ENCODE measurements at places on chromosomes 7 and 10. TPM values are rescaled to one million over a fixed set of nuclear protein-coding genes. Genes with fewer than 3 reads are reported as not detected.

Gene LANCL2
- 22.4 TPM for total RNA-seq

DNA sequence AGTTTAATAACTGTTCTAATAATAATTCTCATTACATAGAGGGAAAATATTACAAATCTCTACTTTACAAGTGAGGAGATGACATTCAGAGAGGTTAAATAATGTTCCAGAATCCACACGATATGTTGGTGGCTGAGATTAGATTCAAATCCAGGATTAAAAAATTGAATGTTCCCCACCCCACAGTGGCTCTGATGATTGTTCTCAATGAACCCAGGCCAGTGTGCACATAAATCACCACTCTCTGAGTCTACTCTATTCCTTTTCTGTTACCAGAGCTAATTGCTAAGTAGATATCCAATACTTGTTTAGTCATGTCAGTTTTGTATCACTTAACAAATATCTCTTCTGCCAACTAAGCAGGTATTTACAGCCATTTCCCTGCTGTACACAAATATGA, 281.0 kb downstream of the ABCA13 start:
- DNase-seq, result no peak

- no peak for DNase-seq
Measured at GRCh38 chr7:105680505-105681187, 99.4 kb upstream of the EFCAB10 start.

- DNase-seq, result no peak
Measured at GRCh38 chr10:109721453-109722064, 201.8 kb downstream of the XPNPEP1 start.

Gene EIF4H
- total RNA-seq, result 238 TPM

Gene PDZD7
- 0.66 TPM for total RNA-seq

GRCh38 chr7:151891753-151892152, 14.8 kb upstream of the PRKAG2 start:
- DNase-seq, result no peak

DNA sequence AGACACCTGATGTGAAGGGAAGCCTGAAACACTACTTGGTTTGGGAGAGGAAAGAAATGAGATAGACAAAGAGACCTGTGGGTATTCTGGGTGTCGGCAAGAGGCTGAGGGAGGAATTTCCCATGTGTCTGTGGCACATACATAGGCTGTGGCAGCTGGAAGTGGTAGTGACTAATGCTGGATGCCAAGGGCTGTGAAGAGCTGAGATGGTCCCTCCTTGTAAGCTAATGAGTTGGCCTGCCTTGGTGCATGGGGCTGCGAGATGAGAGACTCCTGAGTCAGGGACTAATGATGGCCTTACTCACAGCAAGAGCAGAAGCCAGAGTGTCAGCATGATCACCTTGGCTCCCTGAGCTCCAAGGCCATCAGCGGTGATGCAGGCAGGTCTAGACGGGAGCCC, 119.0 kb upstream of the EEPD1 start:
- no peak for DNase-seq

DNA sequence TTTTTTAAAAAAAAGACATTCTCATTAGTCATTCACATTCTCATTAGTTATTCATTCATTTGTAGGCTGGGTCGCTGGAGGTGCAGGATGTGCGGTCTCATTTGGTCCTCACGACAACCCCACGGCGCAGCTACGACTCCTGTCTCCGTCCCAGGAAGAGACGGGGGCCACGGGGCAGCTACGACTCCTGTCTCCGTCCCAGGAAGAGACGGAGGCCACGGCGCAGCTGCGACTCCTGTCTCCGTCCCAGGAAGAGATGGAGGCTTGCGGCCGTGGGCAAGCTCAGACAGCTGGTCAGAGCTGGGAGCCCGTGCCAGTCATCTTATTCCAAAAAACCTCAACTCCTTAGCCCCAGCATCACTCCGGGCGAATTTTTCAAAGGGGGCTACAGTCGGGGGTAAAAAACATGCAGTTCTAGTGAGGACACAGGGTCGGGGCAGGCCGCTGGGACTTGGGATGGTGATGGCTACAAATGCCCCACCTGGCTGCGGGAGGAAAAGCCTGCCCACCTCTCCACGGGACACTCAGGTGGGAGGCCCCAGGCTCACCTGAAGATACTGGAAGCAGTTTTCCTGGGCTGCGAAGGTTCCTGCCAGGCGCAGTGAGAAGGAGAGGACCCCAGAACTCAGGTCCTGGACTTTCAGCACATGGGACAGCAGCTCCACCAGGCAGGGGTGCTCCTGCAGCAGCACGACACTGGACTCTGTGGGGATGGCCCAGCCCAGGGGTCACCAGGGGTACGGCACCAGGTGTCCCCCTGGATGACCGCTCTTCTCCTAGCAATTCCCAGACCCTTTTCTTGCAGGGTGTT, 8.3 kb downstream of the BRAT1 start:
- DNase-seq, result no peak

DNA sequence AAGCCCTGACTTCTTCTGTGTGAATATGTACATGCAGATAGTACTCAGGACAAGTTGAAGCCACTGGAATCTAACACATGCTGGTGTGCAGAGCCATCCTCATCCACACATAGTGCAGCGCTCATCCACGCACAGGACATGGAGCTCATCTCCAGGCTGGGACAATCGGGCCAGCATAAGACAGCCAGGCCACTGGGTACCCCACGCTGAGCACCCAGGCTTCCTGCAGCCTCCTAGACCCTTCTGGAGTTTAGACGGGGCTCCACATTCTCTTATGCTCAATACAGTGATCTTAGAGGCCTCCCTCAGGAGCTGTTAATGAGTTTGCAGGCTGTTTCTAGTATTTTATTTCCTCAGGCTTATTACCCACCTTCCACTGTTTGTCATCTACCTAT, 238.9 kb downstream of the TNS3 start:
- DNase-seq, result peak; percentile 3

DNA sequence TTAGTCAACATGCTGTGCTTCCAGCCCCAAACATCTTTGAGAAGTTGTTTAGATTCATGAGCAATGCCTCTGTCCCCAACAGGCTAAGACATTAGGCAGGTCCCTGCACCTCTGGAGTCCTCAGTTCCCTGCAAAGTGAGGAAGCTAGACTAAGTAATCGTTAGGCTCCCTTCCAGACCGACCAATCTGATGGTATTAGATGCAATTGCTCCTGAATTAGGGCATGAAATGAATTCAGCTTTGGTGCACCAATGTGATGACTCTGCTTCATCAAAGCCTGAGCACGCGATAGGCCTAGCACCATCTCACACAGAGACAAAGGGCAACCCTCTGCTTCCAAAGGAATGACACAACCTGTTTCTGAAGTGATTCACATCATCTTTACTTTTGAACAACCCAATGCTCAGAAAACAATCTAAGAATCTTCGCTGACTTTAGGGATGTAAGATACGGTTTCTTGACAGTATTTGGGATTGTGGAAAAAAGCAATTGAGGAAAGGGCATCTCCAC, 723 bp upstream of the TES start:
- DNase-seq, result no peak

Gene TRIM50
- total RNA-seq, result not detected

DNA sequence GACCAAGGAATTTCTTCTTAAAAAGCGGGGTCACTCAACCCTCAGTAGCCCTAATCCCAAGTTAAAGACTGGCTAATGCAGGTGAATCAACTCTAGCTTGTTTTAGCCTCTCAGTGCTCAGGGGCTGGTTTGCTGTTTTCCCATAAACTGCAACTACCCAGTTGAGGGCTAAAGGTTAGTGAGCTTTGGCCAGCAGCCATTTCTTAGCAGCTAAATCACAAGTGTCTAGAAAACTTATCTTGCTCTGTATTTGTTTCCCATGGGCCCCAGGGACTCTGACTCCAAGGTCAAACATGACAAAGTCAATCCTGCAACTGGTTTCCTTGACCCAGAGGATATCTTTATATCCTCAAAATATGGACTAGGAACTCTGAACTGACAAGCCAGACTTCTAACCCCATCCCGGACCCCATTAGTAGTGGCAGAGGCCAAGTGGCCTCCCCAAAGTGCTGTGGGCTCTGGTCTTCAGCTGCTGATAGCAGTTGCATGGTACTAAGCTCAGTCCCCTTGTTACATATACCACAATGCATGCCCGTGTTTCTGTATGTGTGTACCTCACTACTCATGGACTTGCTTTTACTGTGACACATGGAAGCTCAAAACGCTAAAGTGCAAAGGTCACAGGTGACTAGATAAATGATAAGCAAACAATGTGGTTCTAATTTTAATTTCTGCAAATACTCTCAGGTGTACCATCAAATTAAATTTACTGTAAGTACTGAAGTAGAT, 793.0 kb upstream of the IGFBP3 start:
- DNase-seq, result no peak

GRCh38 chr10:27644307-27644939, 101.2 kb downstream of the MKX start:
- no peak for DNase-seq

DNA sequence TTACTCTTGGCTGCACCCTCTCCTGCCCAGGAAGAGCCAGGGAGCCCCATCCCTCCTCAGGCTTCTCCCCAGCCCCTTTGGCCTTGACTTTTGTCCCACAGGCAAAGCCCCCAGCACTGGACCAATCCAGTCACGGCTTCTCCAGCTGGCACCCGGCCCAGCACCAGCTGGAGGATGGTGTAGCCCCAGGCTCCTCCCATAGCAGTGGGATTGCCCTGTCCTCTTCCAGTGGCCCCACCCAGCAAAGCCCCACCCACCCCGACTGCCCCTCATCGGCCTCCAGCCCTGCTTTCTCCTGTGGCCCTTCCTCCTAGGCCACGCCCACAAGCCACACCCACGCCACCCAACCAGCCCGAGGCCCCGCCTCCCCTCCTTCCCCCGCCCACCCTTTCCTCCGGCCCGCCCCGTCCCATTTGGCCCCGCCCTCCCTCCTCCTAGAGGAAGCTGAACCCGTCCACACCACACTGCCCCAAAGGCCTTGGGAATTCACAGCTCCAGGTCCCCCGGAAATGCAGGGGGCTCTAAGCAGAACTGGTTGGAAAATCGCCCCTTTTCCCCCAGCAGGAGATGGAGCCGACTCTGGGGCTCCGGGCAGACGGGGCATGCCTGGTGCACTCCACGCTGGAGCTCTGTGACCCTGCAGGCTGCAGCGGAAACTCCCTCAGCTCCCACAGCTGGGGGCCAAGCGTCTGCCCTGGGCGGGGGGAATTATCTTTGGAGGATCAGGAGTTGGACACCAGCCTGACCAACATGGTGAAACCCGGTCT, 25.2 kb downstream of the GET4 start:
- DNase-seq, result no peak

Data from breast epithelium (tissue), 4 donors.